IMR-90 (cell line): ENCODE measurements at places on chromosomes 7 and 10. TPM values are rescaled to one million over a fixed set of nuclear protein-coding genes. Genes with fewer than 3 reads are reported as not detected.

SLC18A2 gene
- total RNA-seq: not detected in 2 replicates

PRF1 gene
- not detected in 2 replicates for total RNA-seq

AGBL3 gene
- total RNA-seq: 0.18 and 0.28 TPM in 2 replicates

HOXA2 gene
- 1.6 and 1.7 TPM in 2 replicates for total RNA-seq

TEX47 gene
- not detected in 2 replicates for total RNA-seq

TEX36 gene
- total RNA-seq: not detected in 2 replicates

ELN gene
- 1.9 and 2.2 TPM in 2 replicates for total RNA-seq

ZNF425 gene
- total RNA-seq: 2.3 and 2.8 TPM in 2 replicates

TMEM139 gene
- total RNA-seq: not detected in 2 replicates

HMX3 gene
- total RNA-seq: not detected in 2 replicates

STAMBPL1 gene
- total RNA-seq: 28.1 and 32.8 TPM in 2 replicates

NEURL1 gene
- total RNA-seq: 0.28 and 0.36 TPM in 2 replicates

PIK3CG gene
- total RNA-seq: under 0.01 TPM in 2 replicates

SYCE1 gene
- not detected in 2 replicates for total RNA-seq

SLC13A1 gene
- total RNA-seq: not detected in 2 replicates

UPK3BL2 gene
- total RNA-seq: 0.18 and 0.56 TPM in 2 replicates

HOXA9 gene
- total RNA-seq: 0.18 and 0.28 TPM in 2 replicates

ASB10 gene
- not detected in 2 replicates for total RNA-seq

COL1A2 gene
- total RNA-seq: 1,211 and 1,351 TPM in 2 replicates

LRGUK gene
- under 0.01 TPM in 1 of 2 replicates, not detected in the other for total RNA-seq

PFKFB3 gene
- 26.9 and 34.1 TPM in 2 replicates for total RNA-seq

HSPB1 gene
- 33.2 and 48.6 TPM in 2 replicates for total RNA-seq

FXYD4 gene
- total RNA-seq: not detected in 2 replicates

CDCA7L gene
- 35.0 and 40.8 TPM in 2 replicates for total RNA-seq

CNPY1 gene
- total RNA-seq: not detected in 2 replicates

C10orf90 gene
- total RNA-seq: 0.18 TPM in 1 of 2 replicates, not detected in the other

CYP26A1 gene
- not detected in 2 replicates for total RNA-seq

SCART1 gene
- total RNA-seq: 0.28 and 0.54 TPM in 2 replicates

MUC12 gene
- not detected in 2 replicates for total RNA-seq

RNLS gene
- total RNA-seq: 4.2 and 7.0 TPM in 2 replicates

SPDYE16 gene
- not detected in 2 replicates for total RNA-seq

PTPRN2 gene
- total RNA-seq: under 0.01 TPM in 1 of 2 replicates, not detected in the other

SFR1 gene
- 1.6 and 5.6 TPM in 2 replicates for total RNA-seq

TFR2 gene
- total RNA-seq: under 0.01 and 0.18 TPM in 2 replicates

CYP2E1 gene
- total RNA-seq: 0.36 and 0.56 TPM in 2 replicates

AUTS2 gene
- total RNA-seq: 0.90 and 1.4 TPM in 2 replicates

AOAH gene
- not detected in 2 replicates for total RNA-seq

TUBAL3 gene
- total RNA-seq: not detected in 2 replicates

CHAT gene
- total RNA-seq: not detected in 2 replicates

MOGAT3 gene
- total RNA-seq: not detected in 2 replicates

RHOBTB1 gene
- 15.2 and 18.9 TPM in 2 replicates for total RNA-seq

NKX6-2 gene
- not detected in 2 replicates for total RNA-seq

LIPN gene
- not detected in 2 replicates for total RNA-seq

CYP2C8 gene
- not detected in 2 replicates for total RNA-seq

ADCY1 gene
- total RNA-seq: 0.18 and 0.28 TPM in 2 replicates

IDI2 gene
- not detected in 2 replicates for total RNA-seq

TMEM236 gene
- not detected in 2 replicates for total RNA-seq

AFAP1L2 gene
- total RNA-seq: under 0.01 TPM in 1 of 2 replicates, not detected in the other

HABP2 gene
- not detected in 2 replicates for total RNA-seq

MSRB2 gene
- total RNA-seq: 10.6 TPM in 2 replicates

CTAGE4 gene
- total RNA-seq: not detected in 2 replicates

MYO3A gene
- not detected in 2 replicates for total RNA-seq

PRTFDC1 gene
- total RNA-seq: 17.9 and 24.2 TPM in 2 replicates

CYP3A7 gene
- not detected in 2 replicates for total RNA-seq
